Stimulated activated CD8-positive, alpha-beta memory T cell treated with anti-CD3 and anti-CD28 coated beads, Interleukin-4, amount 100 ng/mL, for 1 hour (primary cell): ENCODE measurements at places on chromosomes 6 and 20.
A peak's percentile ranks its signal among the peaks of the same experiment; 100 is the strongest.

- DNase-seq = no peak
Measured at GRCh38 chr6:88119769-88120168, 46.4 kb downstream of the CNR1 start.

GRCh38 chr20:62875419-62876361 is 14.1 kb upstream of the TCFL5 start:
- DNase-seq = no peak

- DNase-seq = no peak
Measured at GRCh38 chr6:17448165-17448564, 54.8 kb downstream of the CAP2 start.

- DNase-seq = no peak
Measured at GRCh38 chr6:33983109-33983716, 162.7 kb downstream of the GRM4 start.

DNA sequence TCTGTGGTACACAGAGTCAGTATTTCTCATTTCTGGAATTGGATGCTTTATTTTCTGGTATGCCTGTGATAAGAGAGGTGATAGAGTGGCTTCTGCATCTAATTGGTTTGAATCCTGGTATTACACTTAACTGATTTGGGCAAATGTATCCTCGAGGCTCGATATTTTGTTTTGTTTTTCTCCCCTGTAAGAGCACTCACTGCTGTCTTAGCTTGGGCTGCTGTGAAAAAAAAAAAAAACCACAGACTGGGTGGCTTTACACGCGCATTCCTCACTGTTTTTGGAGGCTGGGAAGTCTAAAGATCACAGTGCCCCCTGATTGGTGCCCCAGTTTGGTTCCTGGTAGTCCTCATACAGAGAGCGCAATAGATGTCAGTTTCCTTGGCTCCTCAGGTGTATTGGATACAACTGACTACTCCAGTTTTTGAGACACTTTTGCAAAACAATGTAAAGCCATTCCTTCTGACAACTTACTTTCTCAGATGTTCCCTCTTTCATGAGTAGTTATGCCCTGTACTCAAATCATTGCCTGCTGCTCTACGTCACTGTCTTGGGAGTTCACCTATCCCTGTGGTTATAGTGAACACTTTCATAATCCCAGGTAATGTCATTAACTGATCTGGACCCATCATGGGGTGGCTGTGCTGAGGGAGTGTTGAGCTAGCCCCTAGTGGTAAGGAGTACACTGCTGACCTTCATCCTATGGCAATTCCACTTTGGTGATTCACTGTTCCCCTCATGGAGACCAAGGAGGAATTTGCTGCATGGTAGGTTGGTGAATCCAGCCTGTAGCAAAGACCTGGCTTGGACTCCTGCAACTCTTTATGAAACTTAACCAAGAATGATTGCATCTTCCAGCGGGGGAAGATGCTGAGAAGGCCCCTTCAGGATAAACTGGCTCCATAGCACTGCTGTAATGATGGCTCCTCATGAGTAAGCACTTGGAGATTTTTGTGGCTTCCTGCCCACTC is 3.5 kb upstream of the ACAT2 start:
- no peak for DNase-seq

GRCh38 chr6:8888468-8888867 is 453.1 kb upstream of the SLC35B3 start:
- no peak for DNase-seq

DNA sequence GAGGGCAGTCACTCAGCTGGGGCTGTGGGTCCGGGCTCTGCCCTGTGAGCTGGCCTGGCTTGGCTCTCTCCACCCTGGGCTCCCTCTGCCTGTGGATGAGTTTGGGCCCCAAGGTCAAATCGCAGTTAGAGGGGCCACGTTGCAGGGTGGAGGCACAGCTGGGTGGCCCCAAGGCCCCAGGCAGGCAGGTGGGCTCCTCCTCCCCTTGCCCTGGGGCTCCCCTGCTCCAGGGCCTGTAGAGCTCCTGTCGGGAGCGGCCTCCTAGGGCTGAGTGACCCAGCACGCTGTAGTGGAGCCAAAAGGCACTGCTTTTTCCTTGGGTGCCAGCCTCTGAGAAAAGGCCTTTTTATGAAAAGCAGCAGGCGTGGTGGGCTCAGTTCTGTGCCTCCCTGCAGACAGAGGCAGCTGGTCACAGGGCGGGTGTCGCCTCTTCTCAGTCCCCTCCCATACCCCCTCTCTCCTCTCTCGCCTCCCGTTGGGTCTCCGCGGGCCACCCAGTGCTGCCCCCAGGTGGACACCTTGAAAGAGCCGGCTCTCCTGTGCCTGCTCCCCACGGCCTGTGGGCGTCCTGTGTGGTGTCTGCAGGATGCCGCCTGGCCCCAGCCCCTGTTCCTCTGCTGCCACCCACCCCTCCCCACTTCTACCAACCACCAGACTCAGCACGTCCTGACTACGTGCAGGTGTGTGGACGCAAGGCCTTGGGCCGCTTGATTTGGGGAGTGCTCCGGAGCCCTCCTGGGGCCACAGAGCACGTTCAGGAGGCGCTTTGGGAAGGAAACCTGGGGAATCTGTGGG is 13.2 kb downstream of the SS18L1 start:
- DNase-seq = no peak

- no peak for DNase-seq
Measured at GRCh38 chr20:32664678-32665159, 9.0 kb downstream of the C20orf203 start.

DNA sequence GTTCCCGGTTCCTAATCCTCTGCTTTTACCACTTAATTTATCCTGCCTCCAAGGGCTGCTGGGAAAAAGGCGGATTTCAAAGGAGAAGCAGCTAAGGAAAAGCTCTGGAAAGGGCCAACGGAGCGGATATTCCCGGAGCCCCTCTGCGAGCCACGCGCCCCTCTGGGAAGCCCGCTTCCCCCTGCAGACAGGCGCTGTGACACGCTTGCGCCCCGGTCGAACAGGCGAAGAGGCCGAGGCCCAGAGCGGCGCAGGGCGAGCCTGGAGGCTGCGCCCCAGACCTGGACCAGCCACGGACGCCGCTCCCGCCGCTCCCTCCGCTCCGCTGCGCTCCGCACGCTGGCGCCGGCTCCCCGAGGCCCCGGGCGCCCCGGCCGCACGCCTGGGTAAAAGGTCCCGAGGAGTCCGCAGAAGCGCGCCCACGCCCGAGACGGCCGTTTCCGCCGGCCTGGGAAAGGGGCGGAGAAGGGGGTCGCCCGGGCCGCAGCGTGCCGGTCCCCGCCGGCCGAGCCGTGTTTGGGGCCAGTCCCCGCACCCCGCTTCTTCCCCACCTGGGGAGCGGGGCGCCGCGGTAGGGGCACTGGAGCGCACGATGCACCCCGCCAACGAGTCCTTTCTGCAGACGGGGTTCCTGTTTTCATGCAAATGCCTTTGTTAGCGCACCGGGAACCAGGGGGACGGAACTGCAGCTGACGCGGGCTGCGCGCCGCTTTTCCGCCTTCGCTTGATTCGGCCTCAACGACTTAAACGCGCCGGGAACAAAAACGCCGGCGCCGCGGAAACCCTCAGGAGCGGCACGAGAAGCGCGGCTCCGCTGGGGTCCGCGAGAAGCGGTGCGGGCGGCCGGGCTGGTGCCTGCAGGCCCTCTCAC is 91.9 kb upstream of the SIRPA start:
- DNase-seq = no peak

DNA sequence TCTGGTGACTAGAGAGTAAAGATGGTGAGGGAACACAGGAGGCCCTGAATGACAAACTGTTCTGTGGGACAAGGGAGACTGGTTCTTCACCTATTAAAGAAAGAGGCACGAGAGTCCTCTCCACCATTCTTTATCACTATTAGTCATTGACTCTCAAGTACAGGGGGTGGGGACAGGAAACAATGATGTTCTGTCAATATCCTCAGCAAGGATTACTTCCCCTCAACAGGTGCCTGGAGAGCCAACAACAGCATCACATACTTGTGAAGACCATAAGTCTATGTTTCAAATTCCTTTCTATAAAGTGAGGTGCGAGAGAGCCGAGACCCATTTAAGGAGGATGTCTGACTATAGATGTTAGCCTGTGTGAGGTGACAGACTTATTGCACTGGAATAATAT is 72.4 kb upstream of the TBC1D7 start:
- no peak for DNase-seq

- DNase-seq = no peak
Measured at GRCh38 chr6:98945311-98946115, 2.2 kb downstream of the FBXL4 start.

DNA sequence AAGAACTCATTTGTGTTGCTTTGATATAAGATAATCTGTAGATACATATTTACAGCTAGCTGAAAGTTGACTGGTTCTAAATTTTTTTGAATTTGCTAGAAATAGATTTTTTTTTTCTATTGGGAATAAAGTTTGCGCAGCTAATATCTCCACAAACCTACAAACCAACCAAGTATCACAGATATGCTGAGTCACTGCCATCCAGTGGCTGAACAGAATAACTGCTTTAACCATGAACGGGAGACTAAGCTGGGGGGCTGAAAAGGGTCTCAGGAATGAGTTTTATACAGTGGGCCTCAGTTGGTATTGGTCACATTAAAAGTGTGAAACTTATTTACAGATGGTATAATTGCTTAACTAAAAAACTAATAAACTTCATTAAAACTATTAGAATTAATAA is 326.7 kb upstream of the CNR1 start:
- no peak for DNase-seq

DNA sequence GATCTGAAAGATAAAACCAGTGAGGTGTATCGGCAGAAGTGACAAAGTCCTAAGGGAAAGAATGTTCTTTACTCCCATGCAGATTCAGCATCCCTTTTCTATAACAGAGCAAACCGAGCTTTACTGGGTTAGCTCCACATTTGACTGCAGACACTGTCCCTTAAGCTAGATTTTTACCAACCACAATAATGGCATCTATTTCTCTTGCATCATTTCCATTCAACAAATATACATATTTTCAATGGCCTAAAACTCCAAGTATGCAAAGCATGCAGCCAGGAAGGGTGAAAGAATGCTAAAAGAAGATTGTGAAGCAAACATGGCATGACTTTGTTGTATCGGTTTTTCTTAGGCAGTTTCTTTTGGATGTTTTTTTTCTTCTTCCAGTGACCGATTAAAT is 255.4 kb downstream of the OGFRL1 start:
- no peak for DNase-seq

GRCh38 chr6:10791673-10792072 is 44.1 kb downstream of the TMEM14B start:
- DNase-seq = no peak

DNA sequence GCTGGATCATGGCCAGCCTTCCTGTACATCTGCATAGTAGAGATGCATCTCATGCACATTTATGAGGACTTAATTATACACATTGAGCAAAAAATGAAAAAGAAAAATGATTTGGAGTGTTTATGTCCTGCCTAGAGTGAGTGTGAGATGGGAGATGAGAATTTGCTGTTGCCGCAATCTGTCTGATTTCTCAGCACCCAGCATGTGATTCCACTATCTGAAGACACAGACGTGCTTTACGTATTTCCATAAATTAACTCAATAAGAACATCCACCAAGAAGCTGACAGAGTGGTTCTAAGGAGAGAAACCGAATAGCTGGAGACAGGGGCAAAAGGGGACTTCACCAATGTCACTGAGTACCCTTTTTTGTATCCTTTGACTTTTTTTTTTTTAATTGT is 15.2 kb downstream of the EDEM2 start:
- no peak for DNase-seq

GRCh38 chr20:48904566-48905296 is 16.8 kb upstream of the ARFGEF2 start:
- peak; percentile 25 for DNase-seq

GRCh38 chr6:168450917-168451316 is 9.9 kb downstream of the SMOC2 start:
- DNase-seq = no peak

DNA sequence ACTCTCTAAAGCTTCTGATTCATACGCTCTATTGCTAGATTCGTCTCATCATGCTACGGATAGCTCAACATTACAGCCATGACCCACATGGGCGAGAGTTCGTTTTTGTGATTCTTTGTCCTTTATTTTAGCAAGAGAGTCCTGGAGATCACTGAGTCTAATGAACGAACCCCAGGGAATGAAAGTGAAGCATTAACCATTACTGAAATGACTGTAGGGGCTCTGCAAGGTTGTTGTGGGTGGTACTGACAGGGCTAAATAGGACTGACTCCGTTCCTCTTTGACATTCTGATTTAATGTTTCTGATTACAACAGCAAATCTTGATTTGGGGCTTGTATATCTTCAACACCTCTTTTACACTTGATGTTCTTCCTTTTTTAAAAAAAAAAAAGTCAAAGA is 13.7 kb upstream of the RTF2 start:
- no peak for DNase-seq

DNA sequence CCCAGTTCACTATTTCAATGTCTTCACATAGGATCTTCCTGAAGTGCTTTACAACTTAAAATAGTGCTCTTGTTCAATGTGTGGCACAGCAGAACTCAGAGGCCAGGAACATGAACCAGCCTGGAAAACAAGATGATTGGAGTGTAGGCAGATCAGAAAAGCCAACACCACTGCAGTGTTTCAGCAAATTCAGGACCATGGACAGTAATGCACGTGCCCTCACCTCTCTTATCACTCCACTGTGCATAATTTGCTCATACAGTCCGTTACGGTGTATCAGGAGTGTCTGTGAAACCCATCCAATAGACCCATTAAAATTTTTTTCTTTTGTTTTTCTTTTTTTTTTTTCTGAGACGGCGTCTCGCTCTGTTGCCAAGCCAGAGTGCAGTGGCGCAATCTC is 27.6 kb upstream of the HACE1 start:
- no peak for DNase-seq

DNA sequence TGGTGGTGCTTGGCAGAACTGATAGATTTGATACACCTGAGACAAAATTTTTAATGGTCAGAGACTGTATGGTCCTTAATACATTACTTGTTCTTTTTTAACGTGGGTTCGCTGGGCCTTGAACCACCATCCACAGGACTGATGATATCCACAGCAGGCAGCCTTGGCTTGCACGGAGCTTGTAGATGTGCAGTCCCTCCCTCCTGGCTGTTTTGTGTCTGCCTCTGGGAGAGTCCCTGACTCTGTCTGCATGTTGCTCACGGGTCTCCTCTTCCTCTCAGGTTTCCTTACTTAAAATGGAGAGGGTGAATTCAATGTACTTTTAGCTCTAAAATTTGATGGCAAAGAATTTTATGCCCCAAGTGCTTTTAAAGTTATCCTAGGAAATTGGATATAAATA is 17.5 kb downstream of the KIF25 start:
- DNase-seq = no peak

DNA sequence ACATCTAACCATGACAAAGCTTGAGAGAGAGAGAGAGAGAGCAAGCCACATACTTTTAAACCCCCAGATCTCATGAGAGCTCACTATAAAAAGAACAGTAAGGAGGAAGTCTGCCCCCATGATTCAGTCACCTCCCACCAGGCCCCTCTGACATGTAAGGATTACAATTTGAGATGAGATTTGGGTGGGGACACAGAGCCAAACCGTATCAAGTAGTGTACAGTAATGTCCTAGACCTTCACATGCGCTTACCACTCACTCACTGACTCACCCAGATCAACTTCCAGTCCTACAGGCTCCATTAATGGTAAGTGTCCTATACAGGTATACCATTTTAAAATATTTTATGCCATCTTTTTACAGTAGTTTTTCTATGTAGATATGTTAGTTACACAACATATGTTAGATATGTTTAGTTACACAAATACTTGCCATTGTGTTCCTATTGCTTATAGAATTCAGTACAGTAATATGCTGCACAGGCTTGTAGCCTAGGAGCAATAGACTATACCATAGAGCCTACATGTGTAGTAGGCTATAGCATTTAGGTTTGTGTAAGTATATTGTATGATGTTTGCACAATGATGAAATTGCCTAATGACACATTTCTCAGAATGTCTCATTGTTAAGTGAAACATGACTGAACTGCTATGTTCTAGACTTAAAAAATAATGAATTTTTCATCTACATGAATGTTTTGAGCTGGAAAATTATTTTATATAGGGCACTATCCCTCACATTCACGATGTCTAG is 11.7 kb downstream of the TSPYL1 start:
- no peak for DNase-seq

- DNase-seq = no peak
Measured at GRCh38 chr6:3311826-3312225, 53.1 kb downstream of the PSMG4 start.
